ENCODE measurements at places on chromosomes 5 and 9.

- DNase-seq = no peak
These were observed 336.8 kb upstream of the SLC30A5 start for GRCh38 chr5:68757006-68757405.

- DNase-seq = no peak
These were observed 10.1 kb downstream of the KCNV2 start for GRCh38 chr9:2727374-2727773.

DNA sequence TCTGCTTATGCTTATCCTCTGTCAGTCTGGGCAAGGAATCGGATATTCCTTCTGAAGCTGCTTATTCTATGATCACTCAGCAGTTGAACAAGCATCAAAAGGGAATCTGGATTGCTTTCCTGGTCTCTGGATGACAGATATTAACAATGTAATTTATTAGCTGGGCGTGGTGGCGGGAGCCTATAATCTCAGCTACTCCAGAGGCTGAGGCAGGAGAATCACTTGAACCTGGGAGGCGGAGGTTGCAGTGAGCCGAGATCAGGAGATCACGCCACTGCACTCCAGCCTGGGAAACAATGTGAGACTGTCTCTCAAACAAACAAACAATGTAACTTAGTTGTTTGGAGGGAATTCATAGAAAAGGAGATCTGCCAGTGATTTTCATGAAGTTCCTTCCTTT is 45.4 kb downstream of the DMRT1 start:
- DNase-seq = no peak

GRCh38 chr9:132551556-132551955 is 30.9 kb upstream of the BARHL1 start:
- DNase-seq = no peak

- DNase-seq = no peak
These were observed 250.1 kb downstream of the CRB2 start for GRCh38 chr9:123606141-123606540.

DNA sequence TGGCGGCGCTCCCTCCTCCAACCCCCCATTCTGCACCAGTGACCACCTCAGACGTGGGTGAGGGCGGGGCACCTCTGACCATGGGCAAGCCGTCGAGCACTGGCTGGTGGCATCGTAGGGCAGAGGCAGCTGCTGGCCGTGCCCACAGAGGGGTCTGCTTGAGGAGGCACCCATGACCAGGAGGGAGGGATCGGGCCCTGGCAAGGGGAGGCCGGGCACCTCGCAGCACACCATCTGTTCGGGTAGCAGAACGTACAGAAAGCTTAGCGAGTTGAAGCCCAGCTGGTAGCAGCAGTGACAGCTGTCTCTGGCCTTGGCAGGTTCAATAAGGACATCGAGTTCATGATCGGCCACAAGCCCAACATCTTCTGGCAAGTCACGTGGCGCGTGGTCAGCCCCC is 4.3 kb upstream of the SLC6A18 start:
- DNase-seq = no peak

DNA sequence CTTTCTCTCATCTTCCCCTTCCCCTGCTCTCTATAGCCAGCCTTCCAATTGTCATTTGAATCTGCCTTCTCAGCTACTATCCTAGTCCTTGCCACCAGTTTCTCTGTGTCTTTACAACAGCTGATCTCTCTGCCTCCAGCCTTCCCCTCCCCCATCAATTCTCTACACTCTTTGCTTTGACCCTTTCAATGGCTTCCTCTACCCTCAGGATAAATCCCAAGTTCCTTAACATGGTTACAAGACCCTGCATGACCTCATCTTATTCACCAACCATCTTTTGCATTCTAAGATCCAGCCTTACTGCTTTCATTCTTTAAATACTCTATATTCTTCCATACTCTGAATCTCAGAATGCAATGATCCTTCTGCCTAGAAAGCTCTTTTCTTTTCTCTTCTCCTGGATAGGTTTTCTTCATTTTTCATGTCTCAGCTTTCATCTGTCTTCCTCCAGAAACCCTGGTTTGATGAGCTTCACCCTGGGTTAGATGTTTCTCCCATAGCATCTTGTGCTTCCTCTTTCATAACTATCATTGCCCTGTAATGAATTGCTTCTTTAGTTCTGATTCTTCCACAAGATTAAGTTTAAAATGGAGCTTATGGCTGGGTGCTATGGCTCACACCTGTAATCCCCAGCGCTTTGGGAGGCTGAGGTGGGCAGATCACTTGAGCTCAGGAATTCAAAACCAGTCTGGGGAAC is 58.6 kb upstream of the ZSWIM6 start:
- no peak for DNase-seq

- no peak for DNase-seq
These were observed 3.8 kb upstream of the NDST1 start for GRCh38 chr5:150503977-150504620.

DNA sequence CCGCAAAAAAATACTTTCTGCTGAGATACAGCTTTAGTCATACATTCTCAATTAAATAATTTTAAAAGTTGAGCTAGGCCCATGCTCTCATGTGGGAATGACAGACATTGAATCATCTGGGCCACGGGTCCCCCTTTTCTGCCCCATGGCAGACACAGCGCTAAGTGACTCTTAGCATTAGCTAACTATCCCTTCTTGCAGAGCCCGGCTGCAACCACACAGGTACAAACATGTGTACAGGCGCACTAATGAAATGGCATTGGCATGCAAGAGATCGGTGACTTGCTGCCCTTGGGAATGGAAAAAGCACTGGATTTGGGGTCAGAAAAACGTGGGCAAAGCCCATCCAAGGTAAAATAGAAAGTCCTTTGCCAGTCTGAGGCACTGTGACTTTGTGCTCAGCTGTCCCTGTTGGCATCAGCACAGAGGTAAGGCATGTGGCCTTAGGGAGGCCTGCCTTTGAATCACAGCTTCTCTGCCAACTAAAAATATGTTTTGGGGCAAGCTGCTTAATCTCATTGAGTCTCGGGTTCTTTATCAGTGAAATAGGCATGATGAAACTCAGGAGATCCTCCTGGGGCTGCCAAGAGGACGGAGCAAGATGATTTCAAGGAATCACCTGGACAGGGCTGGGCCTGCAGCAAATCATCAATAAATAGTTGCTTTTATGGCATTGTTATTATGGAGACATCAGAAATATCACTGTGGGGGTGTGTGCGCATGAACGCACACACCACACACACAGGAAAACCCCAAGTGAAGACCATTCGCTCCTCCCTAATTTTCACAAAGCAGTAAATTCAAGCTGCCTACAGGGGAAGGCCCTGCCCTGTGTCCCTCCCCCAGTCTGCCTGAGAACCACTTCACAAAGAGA is 54.2 kb downstream of the WHRN start:
- no peak for DNase-seq

DNA sequence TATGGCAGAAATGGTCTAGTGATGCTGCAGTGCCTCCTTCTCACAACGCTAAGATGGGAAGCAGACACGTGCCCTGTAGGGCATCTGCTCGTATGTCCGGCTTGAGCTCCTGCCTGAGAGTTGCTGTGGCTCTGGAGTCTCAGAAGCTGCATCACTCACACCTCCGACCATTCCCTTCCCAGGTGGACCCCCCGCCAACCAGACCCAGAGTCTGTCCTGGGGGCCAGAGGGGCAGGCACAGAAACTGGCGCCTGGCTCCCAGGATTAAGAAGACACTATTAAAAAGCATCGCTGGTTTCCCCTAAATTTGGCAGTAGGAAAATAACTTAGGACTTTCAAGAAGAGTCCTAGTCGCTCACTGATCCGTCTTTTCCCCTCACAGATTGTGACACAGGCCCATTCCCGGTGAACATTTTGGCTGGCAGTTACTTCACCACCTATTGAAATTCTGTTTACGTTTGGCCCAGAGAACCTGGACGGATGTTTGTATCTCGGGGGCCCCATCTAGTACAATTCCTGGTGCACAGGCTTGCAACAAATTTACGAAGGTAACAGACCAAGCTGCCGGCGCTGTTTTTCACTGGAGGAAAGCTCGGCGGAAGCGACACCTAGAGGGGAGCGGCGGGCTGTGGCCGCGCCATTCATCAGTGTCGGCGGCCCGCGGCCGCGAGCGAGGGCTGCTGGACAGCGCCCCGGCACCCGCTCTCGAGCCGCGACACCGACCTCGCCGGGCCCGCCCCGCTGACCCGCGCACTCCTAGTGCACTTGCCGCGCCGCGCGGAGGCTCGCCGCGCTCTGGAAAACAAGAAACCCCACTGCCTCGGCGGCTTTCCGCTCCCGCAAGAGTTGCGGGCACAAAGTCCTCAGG is 1.6 kb downstream of the FSTL4 start:
- no peak for DNase-seq

DNA sequence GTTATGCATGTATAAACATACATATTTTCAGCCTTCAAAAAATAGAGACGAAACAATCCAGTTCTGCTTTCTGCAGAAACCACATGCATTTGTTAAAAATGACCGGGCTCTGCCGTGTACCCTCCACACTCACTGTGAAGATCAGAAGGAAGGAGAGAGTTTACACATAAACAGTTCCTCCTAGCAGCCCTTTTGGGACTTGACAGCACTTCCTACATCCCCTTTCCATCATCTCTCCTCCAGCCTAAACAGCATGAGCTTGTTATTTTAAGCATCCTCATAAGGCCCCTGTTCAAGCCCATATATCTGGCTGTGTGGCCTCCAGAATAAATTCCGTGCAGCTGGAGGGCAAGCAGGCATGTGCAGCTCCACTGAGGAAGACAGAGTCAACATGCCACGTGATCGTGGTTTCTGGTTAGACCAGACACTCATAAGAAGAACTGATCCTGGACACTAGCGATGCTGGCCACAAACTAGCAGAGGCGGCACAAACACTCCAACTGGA is 42.2 kb downstream of the NIPAL4 start:
- DNase-seq = no peak

DNA sequence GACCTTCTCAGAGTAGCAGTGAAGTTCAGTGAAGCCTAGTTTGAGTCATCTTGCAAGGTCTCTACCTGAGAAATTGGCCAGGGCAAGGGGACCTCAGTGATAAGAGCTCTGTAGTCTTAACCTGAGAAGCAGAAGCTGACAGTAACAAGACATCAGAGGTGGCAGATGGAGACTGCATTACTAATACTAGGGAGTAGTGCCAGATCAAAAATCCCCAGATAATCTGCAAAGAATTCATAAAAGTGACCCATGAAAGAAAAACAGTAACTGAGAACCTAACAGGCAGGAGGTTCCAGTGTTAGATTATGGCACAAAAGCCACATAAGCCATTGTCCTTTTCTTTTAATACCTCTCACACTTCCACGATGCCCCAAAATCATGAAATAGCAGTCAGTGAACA is 175.5 kb downstream of the MUSK start:
- no peak for DNase-seq

DNA sequence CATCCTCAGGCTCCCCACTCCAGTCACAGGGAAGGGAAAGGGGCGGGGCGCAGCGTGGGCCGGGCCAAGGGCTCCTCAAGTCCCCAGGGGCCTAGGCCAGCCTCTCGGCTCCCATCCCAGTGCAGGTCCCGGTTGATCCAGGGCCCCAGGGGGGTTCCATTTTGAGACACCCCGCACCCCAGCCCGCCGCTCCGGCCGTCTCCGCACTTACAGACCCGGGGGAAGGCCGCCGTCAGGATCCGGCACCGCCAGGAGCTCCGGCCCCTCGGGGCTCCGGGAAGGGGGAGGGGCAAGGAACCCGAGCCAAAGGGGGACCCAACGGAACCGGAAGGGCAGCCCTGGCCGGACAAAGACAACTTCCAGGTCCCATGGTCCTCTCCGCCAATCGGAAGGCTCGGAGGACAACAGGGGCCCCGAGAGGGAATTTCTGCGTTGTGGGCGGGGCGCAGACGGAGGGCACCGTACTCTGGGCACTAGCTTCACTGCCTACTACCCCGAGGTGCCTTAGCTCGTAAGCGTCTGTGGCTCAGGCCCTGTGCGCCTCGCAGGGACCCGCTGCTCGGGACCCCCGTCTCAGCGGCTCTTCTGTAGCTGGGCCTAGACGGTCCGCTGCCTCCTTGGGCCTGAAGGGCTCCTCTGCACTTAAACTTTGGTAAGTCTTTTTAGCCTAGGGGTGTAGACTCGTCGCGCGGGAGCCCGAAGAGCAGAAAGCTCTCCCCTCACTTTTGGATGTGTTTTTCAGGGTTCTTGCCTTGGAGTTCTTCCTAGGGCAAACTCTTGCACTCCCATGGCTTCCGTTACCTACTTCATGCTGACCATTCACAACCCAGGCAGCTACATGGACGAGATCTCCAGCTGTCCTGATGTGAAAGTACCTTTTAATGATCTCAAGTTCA is at the start of gene ZBTB26:
Gene ZBTB26, minus strand, starts transcription at position 287 of the 896 bp plus-strand sequence. CDS start 11,578 bp downstream, outside the sequence.
- DNase-seq = peak; percentile 70

GRCh38 chr9:110246214-110246613 is 10.1 kb downstream of the TXN start:
- no peak for DNase-seq

DNA sequence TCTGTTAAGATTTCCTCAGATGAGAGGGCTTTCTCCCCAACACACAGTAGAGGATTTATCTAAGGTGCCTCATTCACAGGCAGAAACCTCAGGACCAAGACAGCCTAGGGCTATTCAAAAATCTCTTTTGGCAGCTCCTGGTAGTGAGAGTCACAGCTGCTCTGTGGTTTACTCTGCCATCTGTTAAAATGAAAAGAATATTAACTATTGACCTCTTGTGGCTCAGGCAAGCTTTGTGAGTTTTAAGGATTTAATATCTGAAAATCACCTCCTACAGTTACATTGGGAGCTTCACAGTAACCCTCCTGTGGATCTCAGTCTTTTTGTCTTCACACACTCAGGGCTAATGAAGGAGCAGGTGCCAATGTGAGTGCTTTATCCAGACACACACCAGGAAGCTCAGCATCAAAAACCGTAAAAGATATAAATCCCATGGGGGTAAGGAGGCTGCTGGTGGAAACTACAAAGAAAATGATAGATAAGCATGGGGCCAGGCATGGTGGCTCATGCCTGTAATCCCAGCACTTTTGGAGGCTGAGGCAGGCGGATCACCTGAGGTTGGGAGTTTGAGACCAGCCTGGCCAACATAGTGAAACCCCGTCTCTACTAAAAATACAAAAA is 29.7 kb downstream of the PPP1R2B start:
- DNase-seq = no peak

GRCh38 chr5:143176048-143176447 is 227.4 kb downstream of the NR3C1 start:
- no peak for DNase-seq

DNA sequence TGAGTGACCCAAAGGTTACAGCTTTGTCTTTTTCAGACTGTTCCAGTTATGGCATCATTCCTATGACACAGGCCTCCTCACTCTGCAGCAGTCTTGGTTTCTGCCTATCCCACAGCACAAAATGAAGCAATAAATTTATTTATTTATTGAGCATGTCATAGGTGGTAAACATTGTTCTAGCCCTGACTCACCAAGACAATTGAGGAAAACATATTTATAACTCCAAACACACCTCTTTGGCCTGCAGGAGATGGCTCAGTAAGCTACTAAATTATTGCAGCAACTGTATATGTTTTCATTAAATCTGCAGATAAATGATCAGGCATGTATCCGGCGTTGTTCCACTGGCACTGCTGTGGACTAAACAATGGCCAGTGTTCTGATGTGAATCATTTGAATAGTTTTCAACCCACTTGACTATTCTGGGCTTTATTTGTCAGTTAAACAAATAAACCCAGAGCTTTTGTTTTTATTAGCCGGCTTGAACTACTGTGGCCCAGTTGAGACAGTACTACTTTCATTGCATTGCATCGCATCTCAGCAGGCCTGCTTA is 83.2 kb downstream of the FOXD1 start:
- DNase-seq = no peak
